Fibroblast of villous mesenchyme (primary cell): ENCODE measurements at places on chromosomes 2 and 18.

- DNase-seq: no peak
Observed at GRCh38 chr2:72149556-72150156, 2.0 kb upstream of the CYP26B1 start.

- DNase-seq: peak; percentile 12
Observed at GRCh38 chr2:142742371-142743214, 134.9 kb upstream of the KYNU start.

- no peak for DNase-seq
Observed at GRCh38 chr2:222423632-222424275, 589 bp upstream of the SGPP2 start.

- no peak for DNase-seq
Observed at GRCh38 chr18:3916082-3916481, 466.1 kb downstream of the TGIF1 start.

DNA sequence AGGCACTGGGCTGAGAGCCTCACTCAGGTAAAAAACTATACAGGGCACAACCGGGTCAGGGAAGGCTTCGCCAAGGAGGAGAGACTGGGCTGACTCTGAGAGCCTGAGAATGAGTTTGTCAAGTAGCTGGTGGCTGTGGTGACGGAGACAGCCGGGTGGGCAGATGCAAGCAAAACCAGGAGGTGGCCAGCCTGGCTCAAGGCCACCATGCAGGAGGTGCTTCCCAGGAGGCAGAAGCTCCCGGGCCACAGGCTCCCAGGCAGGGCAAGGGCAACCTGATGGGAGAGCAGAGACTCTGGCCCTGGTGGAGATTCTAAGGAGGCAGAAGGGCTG lies 2.9 kb upstream of the INHBB start:
- no peak for DNase-seq

GRCh38 chr2:70400539-70400938 lies 98.7 kb upstream of the FAM136A start:
- no peak for DNase-seq
